Dermis microvascular lymphatic vessel endothelial cell (primary cell): ENCODE measurements at places on chromosomes 7 and 10.

GRCh38 chr10:24748214-24748613 lies 24.5 kb upstream of the ARHGAP21 start:
- DNase-seq: no peak

DNA sequence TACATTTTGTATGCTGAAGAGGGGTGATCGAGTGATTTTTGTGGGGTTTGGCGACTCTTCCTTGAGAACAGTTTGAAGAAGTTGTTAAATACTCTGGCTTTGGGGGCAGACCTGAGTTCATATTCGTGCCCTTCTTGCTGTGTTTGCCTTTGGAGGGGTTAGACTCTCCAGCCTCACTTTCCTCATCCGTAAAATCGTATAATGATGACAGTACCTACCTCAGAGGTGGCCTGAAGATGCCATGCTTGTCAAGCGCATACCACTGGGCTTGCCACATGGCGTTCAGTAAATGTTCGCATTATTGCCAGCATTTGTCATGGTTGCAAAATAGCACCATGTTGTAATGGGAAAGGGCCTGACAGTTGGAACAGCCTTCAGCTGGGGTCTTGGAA lies 1.3 kb downstream of the STK17A start:
- DNase-seq: peak; percentile 55

DNA sequence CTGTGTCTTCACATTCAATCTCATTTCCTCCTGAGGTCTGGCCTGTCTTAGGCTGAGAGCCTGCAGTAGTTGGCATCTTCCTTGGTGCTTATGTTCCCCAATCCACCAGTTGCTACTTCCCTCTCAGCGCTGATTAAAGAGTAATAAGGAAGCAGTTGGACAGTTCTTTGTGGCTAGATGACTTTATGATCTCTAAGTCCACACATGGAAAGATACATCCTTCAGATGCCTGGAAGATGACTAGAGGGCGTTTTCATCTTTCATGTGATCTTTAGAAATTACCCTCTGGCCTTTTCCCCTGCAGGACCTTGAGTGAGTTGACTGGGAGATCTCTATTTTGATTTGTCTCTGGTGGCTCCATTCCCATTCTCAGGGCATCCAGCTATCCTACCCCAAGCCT lies 204.5 kb downstream of the GRM3 start:
- no peak for DNase-seq

- DNase-seq: no peak
Measured at GRCh38 chr7:97480772-97481390, 251.0 kb upstream of the TAC1 start.

- DNase-seq: no peak
Measured at GRCh38 chr7:7761974-7762779, 43.8 kb upstream of the RPA3 start.

GRCh38 chr7:94170836-94171235 lies 166.7 kb upstream of the BET1 start:
- no peak for DNase-seq

- DNase-seq: no peak
Measured at GRCh38 chr7:27212497-27213432, 12.9 kb upstream of the HOXA13 start.

GRCh38 chr10:74991435-74991834 lies 120.0 kb upstream of the SAMD8 start:
- DNase-seq: no peak

GRCh38 chr10:103067956-103068355 lies 125.1 kb downstream of the NT5C2 start:
- DNase-seq: no peak

GRCh38 chr10:34794835-34795234 lies 20.3 kb downstream of the PARD3 start:
- DNase-seq: no peak

- DNase-seq: peak; percentile 25
Measured at GRCh38 chr7:46972205-46972604, 609.7 kb downstream of the TNS3 start.

- DNase-seq: no peak
Measured at GRCh38 chr7:133796782-133797745, 330.1 kb upstream of the LRGUK start.

- no peak for DNase-seq
Measured at GRCh38 chr7:130299866-130300265, 6.9 kb downstream of the CPA4 start.

DNA sequence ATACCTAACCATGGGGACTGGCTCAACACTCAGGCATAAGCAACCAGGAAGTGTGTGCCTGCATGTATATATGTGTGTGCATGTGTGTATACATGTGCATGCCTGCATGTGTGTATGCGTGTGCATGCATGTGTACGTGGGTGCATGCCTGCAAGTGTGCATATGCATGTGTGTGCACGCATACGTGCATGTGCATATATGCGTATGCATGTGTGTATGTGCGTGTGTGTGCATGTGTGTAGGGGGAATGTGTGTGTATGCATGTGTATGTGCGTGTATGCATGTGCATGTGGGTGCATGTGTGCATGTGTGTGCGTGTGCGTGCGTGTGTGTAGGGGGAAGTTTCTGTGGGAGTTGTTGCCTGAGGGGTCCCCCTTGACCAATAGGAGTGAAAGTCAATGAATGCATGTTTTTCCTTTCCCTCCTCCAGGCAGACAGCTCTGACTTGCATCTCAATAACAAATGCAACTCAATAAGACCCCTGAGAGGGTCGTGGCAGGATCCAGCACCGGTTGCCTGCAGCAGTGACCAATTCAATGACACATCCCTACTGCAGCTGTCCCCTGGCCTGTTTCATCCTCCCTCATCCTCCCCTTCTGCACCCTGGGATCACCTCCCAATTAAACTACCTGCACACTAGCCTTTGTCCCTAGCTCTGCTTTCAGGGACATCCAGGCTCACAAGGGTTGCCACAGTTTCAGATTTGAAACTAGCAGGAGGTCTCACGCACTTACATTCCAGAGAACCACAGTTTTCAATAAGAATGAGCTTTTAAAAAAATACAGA lies 27.0 kb upstream of the FZD8 start:
- DNase-seq: no peak

- peak; percentile 29 for DNase-seq
Measured at GRCh38 chr7:149791-150636, 42.4 kb upstream of the FAM20C start.

DNA sequence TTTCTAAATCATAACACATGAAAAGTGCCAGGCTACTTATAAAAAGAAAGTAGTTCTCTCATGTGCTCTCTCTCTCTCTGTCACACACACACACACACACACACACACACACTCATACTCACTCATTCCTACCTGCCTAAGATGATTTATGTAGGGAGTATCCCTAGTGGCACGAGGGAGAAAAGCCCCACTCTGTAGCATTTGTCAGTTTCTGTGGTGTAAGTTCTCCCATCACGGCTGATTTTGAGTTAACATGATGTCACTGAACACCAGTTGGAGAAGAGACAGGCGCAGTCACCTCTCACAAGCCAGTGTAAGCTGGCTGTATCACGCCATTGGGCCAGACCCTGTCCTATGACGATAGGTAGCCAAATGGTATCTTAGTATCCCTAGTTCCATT lies 395.4 kb downstream of the SFMBT2 start:
- no peak for DNase-seq

- peak; percentile 59 for DNase-seq
Measured at GRCh38 chr10:112375721-112376395, 1.9 kb downstream of the ACSL5 start.

GRCh38 chr10:43865265-43866135 lies 216.8 kb upstream of the ZNF32 start:
- no peak for DNase-seq

- DNase-seq: no peak
Measured at GRCh38 chr10:6002809-6003510, 25.6 kb upstream of the IL15RA start.
